ENCODE measurements at places on chromosomes 11 and 22.

GRCh38 chr11:44957776-44958564, 7.3 kb upstream of the TP53I11 start:
- DNase-seq = no peak

DNA sequence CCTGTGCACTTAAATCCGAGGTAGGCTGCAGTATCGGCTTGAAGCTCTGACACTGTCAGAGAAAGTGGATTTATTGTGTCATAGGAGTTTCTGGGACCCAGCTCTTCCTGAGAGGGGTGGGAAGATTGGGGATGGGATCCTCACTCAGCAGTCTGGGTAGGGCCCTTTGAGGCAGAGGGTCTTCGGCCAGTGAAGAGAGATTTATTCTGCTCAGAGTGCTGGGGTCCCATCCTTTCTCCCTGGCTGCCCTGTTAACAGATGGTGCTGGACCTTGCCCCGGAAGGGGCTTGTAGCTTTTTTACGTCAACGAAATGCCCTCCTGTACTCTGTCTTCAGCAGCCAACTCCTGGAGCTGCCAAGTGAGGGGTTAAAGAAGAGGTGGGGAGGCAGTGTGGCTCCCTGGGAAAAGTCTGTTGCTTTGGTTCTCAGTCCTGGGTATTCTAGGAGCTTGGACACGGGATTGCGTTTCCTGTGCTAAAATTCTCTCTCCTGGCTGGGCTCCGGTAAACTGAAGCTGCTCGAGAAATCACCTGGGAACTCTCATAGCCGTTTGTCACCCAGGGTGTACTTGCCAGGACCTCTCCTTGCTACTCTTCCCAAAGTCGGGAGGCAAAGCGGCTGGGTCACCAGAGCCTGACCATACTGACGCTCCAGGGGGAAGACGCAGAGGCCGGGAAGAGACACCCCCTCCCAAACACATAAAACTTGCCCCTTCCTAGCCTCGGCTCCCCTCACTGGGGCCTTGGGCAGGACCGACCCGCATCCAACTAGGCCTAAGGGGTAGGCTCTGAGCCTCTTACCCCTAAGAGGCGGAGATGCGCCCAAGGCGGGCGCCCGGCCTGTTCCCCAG, 806 bp upstream of the SMDT1 start:
- DNase-seq = no peak

GRCh38 chr11:18046116-18046777, at the start of gene TPH1:
TPH1 (minus strand) TSS chr11:18046269; CDS start chr11:18040762, 5,507 bp downstream.
- no peak for DNase-seq

- DNase-seq = no peak
Measured at GRCh38 chr11:118380571-118380970, 20.8 kb upstream of the ATP5MG start.

GRCh38 chr11:57223601-57224000, 13.4 kb downstream of the APLNR start:
- no peak for DNase-seq

DNA sequence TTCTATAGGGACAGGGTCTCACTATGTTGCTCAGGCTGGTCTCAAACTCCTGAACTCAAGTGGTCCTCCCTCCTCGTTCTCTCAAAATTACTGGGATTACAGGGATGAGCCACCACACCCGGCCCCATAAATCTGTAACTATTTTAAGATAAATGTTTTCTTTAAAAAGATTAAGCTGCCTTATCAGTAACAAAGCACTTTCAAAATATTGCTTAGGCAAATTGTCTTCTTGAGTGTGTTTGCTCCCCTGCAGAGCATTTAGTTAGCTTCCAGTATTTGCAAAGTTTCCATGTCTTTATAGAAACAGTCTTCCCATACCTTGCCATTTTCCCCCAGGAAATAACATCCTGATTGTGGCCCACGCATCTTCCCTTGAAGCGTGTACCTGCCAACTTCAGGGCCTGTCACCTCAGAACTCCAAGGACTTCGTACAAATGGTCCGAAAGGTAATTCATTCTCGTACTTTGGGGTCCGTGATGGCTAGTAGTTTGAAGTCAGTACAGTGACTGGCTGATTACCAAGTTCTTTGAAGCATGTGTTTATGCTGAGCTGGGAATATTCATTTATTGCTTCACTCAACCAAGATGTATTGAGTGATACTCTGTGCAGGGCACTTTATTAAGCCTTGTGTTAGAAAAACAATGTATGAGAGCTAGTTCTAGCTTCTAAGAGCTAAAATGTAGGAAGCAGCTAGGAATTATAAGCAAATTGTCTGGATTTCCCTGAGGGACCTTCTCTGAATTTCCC, 30.4 kb upstream of the CRTAM start:
- peak; percentile 23 for DNase-seq

- no peak for DNase-seq
Measured at GRCh38 chr22:33707581-33707980, 212.7 kb downstream of the LARGE1 start.

- no peak for DNase-seq
Measured at GRCh38 chr22:49903322-49904039, 14.8 kb downstream of the ALG12 start.

- no peak for DNase-seq
Measured at GRCh38 chr22:42964994-42965699, 49.8 kb downstream of the PACSIN2 start.

- no peak for DNase-seq
Measured at GRCh38 chr22:46290121-46290842, 6.4 kb upstream of the GTSE1 start.

GRCh38 chr22:40594346-40594745, 42.2 kb downstream of the MRTFA start:
- DNase-seq = no peak

- DNase-seq = no peak
Measured at GRCh38 chr11:118343248-118343647, 743 bp upstream of the CD3D start.

DNA sequence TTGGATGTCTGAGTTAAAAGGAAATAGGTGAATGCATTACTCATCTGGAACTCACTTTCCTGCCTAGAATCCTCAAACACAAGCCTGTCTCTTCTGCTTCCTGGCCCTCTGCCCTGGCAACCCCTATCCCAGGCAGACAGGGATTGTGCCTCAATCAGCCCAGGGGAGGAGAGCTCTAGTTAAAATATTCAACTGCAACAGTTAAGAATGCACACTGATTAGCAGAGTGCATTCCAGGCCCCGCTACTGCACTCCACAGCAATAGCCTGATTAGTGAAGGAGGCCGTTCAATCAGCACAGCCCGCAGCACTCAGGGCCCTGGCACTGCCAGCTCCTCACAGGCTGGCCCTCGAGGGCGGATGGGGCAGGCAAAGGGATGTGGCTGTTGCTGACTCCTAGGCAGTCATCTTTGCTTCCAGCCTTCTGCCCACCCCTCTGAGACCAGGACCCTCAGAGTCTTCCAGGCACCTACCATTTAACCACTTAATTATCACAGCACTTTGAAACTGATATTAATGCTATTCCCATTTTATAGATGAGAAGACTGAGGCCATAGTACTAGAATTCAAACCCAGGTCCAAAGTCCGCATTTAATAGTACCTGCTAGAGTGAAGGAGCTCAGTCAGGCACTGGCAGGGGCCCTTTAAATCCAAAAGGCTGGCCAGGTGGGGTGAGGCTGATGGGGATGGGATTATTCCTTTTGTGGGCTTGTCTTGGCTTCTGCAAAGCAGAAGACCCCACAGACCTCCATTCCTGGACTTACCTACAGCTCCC, 435.3 kb downstream of the SOX6 start:
- DNase-seq = no peak

- no peak for DNase-seq
Measured at GRCh38 chr11:2574553-2575535, 125.0 kb downstream of the KCNQ1OT1 start.

DNA sequence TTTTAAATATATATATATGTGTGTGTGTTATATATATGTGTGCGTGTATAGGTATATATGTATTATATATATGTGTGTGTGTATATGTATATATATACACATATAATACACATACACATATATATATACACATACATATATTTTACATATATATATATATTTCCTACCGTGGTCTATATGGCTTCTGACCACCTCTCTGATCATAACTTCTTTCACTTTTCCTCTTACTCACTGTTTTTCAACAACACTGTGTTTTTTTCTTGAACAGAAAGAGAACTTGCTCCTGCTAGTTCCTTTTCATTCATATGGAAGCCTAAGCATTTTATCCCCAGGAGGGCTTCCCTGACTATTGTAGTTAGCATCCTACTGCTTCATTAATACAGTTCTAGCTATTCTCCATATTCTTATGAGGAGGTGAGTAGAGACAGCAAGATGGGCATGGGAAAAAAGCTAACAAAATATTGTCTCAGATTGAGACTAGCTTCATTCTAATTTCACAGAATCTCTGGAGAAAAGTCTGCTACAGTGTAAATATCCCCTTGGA, 38.5 kb upstream of the CTSC start:
- DNase-seq = no peak

DNA sequence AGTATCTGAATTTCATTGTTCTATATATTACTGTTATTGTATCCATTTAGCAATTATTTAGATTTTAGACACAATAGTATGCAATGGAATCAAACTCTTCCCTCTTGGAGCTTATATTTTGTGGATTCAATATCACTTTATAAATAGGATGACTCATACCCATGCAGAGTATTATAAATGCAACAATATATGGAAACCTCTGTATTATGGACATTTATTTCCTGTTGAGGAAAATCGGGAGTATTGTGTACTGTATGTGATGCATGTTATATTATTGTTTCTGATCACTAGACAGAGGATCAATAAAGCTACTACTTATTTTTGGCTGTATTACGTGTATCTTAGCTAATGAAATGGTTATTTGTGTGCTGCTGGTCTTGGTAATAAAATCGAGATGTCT, 770 bp downstream of the METTL15 start:
- DNase-seq = no peak

DNA sequence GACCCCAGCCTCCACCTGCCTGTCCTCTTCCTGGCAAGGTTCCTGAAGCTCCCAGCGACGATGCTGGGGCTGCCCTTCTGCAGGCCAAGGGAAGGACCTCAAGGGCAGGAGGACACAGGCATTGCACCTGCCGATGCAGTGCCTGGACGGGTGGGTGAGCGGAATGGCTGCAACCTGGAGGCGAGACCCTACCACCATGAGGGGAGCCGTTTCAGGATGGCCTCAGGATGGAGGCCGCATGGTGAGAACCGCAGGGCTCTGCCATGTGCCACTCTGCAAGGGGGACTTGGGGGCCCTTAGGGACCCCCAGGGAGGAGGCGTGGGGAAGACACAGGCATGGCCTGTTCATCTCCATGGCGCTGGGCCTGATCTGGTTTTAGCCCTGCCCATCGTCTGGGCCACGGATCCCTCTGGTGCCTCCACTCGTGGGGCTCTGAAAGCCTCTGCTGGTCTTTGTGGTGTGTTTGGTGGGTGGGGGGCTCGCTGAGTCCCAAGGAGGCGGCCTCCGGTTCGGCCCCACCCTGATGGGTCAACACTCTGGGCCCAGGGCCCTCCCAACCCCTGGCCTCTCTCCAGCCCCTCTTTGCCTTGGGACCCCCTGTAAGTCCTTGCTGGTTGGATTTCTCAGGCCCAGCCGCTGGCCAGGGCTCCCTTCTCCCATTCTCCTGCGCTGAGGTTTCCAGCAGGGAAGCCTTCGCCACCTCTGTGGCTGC, 1.3 kb upstream of the LSP1 start:
- no peak for DNase-seq

DNA sequence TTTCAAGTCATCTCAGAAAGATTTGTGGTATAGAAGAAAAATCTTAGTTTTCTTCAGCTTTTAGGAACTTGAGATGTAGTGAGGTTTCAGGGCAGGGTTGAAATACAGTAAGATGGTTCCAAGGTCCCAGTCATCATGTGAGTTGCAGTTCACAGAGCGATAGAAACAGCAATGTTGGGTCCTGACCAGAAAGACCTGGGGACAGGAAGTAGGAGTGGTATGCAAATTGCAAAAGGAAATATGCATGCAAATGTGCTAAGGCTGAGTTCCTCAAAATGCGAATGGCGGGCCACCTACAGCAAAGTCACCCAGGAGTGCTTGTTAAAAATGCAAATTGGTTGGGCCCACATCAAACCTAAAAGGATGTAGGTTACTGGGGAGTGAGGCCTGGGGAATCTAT, 1032.7 kb upstream of the TENM4 start:
- peak; percentile 7 for DNase-seq

DNA sequence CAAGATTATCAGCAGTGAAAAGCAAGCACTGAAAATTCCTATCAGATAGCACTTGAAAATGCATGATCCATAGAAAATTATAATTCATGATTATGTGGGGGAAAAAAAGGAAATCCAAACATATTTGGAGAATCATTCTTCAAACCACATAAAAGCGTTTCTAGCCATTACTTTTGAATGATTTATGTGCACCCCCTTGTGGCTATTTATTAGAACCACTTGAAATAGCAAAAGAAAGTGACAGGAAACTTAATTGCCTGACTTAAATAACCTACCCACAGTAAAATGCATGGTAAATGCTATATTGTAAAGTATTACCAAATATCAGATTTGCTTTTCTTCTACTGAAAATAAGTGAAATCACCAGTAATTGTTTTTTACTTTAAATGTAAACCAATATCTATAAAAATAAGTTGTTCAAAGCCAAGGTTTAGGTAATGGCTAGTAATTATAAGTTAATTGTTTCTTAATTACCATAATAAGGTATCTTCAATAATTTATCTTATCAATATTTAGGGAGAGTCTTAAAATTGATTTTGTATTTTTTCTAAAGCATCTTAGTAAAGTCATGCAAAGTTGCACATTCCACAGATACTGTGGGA, 168.5 kb downstream of the ARHGAP42 start:
- peak; percentile 38 for DNase-seq

- DNase-seq = no peak
Measured at GRCh38 chr22:48765595-48765994, 1062.1 kb downstream of the BRD1 start.

GRCh38 chr11:131354251-131354701, 16.1 kb upstream of the NTM start:
- DNase-seq = no peak

GRCh38 chr11:130765406-130765805, 150.9 kb downstream of the SNX19 start:
- no peak for DNase-seq

DNA sequence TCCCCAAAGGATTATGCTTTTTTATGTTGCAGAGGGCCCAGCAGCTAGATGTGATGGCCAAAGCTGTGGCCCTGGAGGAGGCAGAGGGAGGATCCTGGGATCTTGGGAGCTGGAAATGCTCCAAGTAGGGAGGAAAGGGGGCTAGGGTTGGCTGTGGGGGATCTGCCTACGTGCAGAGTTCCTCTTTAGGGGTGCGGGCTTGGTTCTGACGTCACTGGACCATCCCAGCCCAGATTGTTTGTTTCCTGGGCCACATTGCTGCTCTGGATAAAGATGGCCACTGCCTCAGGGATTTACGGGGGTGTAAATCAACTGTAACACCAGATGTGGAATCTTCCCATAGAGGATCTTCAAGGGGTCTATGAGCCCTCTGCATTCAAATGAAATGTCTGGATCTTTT, 110.3 kb upstream of the SYT13 start:
- DNase-seq = no peak

GRCh38 chr11:45730014-45730413, 64.6 kb upstream of the CHST1 start:
- no peak for DNase-seq

DNA sequence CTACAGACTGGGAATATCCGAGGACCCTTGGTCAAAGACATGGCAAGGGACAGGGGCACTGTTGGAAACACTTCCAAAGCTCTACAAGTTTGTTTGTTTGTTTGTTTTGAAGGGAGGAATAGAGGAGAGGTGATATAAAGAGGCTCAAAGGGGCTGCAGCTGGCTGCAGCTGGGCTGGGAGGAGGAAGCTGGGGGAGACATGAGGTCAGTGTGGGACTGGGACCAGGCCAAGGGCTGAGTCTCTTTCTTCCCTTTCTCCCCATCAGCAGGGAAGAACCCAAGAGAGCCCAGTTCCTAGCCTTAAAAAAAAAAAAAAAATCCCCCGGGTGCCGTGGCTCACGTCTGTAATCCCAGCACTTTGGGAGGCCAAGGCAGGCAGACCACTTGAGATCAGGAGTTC, 5.0 kb downstream of the RHOG start:
- DNase-seq = peak; percentile 57

Data from NB4 (cell line).